ENCODE measurements at places on chromosomes 5 and 9. TPM values are rescaled to one million over a fixed set of nuclear protein-coding genes. Genes with fewer than 3 reads are reported as not detected.

SAXO1 gene
- 0.29 TPM for total RNA-seq

GRCh38 chr9:112849363-112849922 lies 41.2 kb downstream of the SLC46A2 start:
- no peak for DNase-seq

ADAM19 gene
- 3.6 TPM for total RNA-seq

DNA sequence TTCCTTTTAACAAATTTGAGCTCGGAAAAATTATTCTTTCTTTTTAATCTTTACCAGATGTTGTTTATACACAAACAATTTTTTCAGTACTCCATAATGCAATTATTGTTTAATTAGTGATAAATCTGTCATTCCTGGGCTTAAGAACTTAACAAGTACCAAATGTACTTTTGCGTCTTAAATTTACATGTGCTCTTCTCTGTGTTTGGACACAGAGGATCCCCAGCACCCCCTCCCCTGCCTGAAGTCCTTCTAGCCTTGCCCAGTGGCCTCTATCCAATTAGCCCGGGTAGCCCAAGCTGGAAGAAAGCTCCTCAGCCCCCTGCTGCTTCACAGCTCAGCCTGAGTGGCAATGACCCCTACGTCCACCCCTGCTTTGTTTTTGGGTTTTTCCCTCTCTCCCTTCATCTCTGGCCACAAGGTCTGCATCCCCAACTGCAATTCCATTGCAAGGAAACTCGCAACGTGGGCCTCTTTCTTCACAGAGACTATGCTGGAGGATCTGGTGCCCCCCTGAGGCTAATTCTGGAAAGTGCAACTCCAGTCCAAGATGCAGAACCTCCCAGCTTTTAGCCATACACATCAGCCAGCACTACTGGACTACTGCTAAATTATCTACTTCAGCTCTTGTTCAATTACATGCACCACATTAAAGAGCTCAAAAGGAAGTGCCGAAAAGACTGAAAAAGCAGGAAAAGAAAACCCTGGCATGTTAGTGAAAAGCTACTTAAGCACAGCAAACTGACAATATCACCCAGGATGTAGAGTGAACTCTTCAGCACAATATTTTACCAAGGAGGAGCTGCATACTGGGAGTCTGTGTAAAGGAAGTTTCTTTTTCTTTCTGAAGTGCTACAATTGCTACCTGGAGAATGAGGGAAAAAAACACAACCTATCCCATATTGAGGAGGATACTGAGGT lies 186.2 kb downstream of the FANCC start:
- DNase-seq, result peak; percentile 69

- DNase-seq, result no peak
Observed at GRCh38 chr5:139019211-139019610, 144.1 kb upstream of the LRRTM2 start.

DNA sequence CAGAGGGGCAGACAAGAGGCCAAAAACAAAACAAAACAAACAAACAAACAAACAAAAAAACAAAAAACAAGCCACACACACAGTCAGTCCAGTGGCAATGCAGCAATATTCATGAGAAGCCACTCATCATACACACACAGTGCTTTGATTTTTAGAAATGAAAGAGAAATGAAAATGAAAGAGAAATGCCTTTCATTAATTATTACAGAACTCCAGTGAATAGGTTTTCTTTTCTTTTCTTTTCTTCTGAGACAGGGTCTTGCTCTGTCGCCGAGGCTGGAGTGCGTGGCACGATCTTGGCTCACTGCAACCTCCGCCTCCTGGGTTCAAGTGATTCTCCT lies 36.9 kb downstream of the SPRY4 start:
- no peak for DNase-seq

DNA sequence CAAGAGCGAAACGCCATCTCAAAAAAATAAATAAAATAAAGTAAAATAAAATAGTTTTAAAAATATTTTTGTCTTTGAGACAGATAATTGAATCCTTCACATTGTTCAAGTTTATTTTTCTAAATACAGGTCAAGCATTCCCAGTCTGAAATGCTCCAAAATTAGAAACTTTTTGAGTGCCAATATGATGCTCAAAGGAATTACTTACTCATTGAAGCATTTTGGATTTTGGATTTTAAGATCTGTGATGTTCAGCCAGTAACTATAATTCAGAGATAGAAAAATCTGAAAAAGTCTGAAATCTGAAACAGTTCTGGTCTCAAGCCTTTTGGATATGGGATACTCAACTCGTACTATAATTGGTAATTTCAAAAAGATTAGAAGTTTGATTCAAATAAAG lies 39.8 kb downstream of the RBM27 start:
- DNase-seq, result no peak

DNA sequence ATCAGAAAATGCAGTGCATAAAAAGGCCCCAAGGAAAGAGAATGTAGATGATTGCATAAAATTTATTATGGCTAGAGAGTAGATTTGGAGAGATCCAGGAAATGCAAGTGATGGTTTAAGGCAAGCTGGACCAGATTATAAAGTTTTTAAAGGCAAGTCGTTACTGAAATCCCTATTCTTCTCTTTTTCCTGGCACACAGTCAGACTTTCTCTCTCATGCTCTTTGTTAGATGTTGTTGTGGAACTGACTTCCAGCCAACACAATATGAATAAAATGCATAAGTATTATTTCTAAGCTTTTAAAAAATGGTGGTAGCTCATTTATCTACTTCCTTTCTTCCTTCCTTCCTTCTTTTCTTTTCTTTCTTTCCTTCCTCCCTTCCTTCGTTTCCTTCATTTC lies 1085.4 kb upstream of the CDH6 start:
- DNase-seq, result no peak

PIP5KL1 gene
- total RNA-seq, result 2.2 TPM

- no peak for DNase-seq
Observed at GRCh38 chr9:104923289-104923688, 4.7 kb downstream of the ABCA1 start.

DNA sequence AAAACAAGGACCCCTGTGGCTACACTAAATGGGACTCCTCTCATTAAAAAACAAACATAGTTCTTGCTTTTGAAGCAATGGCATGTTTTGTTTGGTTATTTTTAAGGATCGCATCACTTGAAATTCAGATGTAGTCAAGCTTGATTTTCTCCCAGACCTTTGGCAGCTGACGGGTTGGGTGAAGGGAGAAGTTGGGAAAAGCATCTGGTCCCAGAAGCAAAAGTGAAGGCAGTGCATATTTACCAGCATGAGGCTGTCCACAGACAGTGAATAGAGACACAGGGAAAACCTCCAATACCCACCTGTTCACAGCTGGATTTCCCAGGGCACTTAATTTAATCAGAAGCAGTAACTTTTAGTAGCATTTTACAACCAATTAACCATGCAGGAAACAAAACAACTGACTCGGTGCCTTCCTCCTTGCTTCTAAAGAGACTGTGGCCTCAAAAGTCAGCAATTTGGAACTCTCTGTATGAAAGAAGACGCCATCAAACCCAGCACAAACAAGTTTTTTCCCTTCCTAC lies 245.4 kb downstream of the EBF1 start:
- DNase-seq, result no peak

GRCh38 chr5:170310256-170310926 lies 12.8 kb upstream of the LCP2 start:
- DNase-seq, result no peak

GRCh38 chr5:74306845-74307244 lies 333.7 kb downstream of the ENC1 start:
- DNase-seq, result no peak

DNA sequence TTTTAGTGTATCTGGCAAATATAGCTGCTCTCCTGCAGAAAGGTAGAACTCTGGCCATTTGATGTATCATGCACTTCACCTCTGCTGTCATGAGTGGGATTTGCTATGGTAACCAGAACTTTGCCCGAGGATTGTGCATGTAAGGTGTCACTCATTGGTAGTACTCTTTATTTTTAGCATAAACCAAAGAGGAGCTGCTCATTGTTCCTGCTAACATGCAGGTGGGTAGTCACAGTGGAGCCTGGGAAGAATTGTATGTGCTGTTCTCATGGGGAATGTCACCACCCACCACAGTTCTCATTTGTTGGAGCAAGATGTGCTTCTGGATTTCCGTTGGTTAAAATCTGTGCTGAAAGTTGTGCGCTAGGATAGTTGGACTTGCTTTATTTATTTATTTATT lies 12.3 kb downstream of the PDZD2 start:
- no peak for DNase-seq

DNA sequence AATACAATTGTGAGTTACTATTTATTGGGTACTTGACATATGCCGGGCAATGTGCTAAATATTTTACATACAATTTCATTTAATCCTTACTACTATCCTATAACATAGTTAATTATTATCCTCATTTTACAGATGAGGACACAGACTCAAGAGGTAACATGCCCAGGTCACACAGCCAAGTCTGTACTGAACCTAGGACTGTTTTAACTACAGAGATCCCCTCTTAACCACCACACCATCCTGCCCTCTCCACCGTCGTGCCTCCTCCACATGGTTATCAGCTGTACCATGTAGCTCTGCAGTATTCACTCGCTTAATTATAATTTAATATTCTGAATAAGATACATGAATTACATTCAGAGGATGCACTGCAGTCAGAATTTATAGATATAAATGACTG lies 5.3 kb downstream of the RAB14 start:
- DNase-seq, result no peak

DNA sequence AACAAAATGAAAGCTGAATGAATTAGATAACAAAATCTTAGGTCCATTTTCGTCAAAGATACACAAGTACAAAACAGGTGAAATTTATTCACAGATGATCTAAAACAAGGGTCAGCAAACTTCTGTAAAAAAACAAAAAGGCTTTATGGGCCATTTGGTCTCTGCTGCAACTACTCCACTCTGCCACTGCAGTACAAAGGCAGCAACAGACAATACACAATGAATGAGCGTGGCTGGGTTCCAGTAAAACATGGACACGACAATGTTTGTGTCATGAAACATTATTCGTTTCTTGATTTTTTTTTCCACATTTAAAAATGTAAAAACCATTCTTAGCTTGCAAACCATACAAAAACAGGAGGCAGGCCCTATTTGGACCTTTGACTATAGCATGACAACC lies 71.9 kb downstream of the ECPAS start:
- DNase-seq, result no peak

DNA sequence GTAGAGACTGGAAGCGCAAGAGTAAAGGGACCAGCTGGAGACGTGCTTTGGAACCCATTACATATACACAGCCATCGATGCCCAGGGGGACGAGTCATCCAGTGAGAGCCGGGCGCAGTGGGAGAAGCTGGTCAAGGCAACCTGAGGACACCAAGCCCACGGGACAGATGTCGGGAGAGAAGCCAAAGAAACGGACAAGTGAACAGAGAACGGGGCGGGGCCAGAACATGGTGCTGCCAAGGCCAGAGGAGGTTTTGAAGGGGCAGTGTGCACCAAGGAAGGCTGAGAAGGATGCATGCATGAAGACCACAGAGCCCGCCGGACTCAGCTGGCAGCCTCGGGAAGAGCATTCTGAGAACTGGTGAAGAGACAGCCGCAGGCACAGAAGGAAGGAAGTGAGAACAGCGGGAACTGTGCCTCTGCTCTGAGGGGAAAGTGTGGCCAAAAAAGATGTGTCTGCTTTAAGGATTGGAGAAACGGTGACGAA lies 20.3 kb downstream of the CAMSAP1 start:
- no peak for DNase-seq

GALNT12 gene
- total RNA-seq, result 2.6 TPM

DNA sequence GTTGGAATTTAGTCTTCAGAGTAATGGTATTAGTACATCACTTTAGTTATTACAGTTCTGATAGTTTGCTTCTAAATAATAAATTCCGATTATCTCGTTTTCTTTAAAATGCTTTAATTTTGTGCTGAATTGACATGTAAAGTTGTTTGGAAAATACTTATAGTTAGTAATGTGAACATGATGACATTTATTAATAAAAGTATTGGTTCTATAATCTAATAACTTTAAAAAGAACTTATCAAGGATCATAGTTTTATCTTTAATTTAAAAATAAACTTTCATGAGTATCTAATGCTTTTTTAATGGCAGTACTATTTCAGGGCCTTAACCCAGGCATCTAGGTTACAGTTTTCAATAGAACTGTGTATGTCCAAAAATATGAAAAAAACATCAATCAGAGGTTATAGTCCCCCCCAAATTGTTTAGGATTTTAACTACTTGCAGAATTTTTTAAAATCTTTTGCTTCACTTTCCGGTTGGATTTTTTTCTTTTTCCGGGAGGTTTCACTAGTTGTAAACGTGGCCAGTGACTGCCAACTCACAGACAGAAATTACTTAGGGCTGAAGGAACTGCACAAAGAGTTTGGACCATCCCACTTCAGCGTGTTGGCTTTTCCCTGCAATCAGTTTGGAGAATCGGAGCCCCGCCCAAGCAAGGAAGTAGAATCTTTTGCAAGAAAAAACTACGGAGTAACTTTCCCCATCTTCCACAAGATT lies 680 bp downstream of the GPX8 start:
- DNase-seq, result no peak

GRCh38 chr5:124134941-124135340 lies 611.5 kb downstream of the ZNF608 start:
- no peak for DNase-seq

DPYSL3 gene
- total RNA-seq, result 73.1 TPM

All from breast epithelium (tissue), 4 donors.